Testis (tissue), 5 donors: ENCODE measurements at places on chromosomes 11 and 22. TPM values are rescaled to one million over a fixed set of nuclear protein-coding genes. Genes with fewer than 3 reads are reported as not detected.

Gene F2
- total RNA-seq = 2.4 TPM

GRCh38 chr11:96105944-96106343, 182.0 kb upstream of the MTMR2 start:
- H3K27ac ChIP-seq = no peak overlapping the region
- H3K4me3 ChIP-seq = no peak overlapping the region
- no peaks in the 10 kb centered on the region for H3K27me3 ChIP-seq
- no peak for DNase-seq

DNA sequence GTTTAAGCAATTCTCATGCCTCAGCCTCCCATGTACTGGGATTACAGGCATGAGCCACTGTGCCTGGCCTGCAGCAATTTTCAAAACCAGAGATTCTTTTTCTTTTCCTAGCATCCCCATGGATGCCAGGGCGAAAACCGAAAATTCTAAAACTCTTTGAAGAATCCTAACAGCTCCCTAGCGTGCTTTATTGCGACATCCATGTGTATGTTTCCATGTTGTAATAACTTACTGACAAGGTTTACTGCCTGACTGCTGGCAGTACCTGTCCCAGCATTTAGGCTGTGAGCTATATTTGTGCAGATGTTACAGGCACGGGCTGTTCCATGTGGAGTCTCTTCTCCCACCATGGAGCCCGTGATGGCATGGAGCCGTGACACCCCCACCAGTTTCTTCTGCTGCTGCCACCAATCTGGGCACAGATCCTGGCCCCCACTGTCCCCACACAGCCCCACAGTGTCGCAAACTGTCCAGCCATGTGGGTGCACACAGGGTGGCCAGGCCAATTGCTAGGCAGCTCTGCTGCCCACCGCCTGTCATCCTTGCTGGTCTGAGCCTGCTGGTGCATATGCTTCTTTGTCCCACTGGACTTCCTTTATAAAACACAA, 7.1 kb upstream of the TAB1 start:
- H3K27ac ChIP-seq = no peak overlapping the region
- no peaks in the 10 kb centered on the region for H3K27me3 ChIP-seq
- H3K4me1 ChIP-seq = no peaks in the 10 kb centered on the region
- no peak overlapping the region for H3K4me3 ChIP-seq

GRCh38 chr11:76778874-76779273, 4.3 kb upstream of the TSKU start:
- peaks cover 5% of the 10 kb centered on the region for H3K4me1 ChIP-seq
- no peaks in the 10 kb centered on the region for H3K36me3 ChIP-seq
- no peak overlapping the region for H3K27ac ChIP-seq
- no peak overlapping the region for H3K4me3 ChIP-seq
